ENCODE measurements at places on chromosomes 6 and 20.

DNA sequence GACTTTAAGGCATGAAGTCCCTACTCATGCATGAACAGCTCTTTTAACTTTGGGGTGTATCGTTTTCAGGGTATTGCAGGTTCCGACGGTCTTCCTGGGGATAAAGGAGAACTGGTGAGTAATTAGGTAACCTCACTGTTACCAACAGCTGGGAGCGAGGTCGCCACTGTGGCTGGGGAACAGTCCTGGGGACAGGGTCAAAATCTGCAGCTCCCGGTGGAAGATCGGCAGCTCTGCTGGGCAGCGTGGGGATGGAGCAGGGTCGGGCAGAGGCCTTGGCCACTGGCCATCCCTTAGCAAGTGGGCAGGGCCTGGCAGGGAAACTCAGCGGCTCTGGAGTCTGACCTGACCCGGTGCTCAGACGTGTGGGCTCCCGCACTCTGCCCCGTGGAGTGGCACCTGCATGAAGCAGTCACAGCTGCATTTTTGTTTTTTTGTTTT is 16.1 kb downstream of the COL9A3 start:
- no peak overlapping the region for H3K27ac ChIP-seq
- no peak for DNase-seq
- peaks cover 22% of the 10 kb centered on the region for H3K4me1 ChIP-seq

GRCh38 chr6:168244961-168245551 is 74.5 kb downstream of the DACT2 start:
- H3K27me3 ChIP-seq = peaks cover 89% of the 10 kb centered on the region
- no peak overlapping the region for H3K27ac ChIP-seq
- peaks cover 6% of the 10 kb centered on the region for H3K4me1 ChIP-seq
- DNase-seq = no peak
- H3K36me3 ChIP-seq = no peaks in the 10 kb centered on the region
- no peak overlapping the region for H3K4me3 ChIP-seq

GRCh38 chr6:15519681-15520080 is 143.1 kb downstream of the DTNBP1 start:
- no peak overlapping the region for H3K27ac ChIP-seq
- H3K27me3 ChIP-seq = no peaks in the 10 kb centered on the region
- no peaks in the 10 kb centered on the region for H3K4me1 ChIP-seq

GRCh38 chr20:3407040-3407770 is at the start of gene DNAAF9:
TSS of gene DNAAF9 (minus strand) at chr20:3407669. CDS start at chr20:3407557, 112 bp downstream.
- no peaks in the 10 kb centered on the region for H3K27me3 ChIP-seq
- peaks cover 34% of the 10 kb centered on the region for H3K4me1 ChIP-seq
- peak within 1 kb of the TSS; percentile 89 for H3K4me3 ChIP-seq
- H3K27ac ChIP-seq = peak within 1 kb of the TSS; percentile 78
- H3K36me3 ChIP-seq = peaks cover 35% of the 10 kb centered on the region
- DNase-seq = peak; percentile 67
